ENCODE measurements at places on chromosomes 11 and 22.

DNA sequence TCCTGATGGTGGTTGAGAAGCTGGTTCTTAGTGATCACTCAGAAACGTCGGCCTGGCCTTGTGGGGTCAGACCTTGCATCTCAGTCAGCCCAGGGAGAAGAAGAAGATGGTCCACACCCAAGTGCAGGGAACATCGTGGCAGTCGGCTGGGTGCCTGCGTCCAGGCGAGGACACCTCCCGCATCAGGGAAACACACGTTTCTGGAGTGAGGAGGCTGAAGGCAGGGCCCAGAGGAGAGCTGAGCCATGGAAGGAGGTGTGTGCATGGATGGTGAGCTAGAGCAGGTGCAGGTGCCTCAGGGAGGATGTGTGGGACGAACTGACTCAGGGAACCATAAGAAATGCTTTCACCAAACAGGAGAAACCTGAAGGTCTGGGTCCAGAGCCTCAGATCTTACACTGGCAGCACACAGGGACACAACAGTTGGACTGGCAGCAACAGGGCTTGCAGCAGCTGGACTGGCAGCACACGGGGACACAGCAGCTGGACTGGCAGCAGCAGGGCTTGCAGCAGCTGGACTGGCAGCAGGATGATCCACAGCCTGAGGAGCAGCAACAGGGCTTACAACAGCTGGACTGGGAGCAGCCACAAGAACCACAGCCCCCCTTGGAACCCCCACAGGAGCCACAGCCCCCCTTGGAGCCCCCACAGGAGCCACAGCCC, 632 bp downstream of the KRTAP5-2 start:
- DNase-seq: no peak

GRCh38 chr11:17750801-17751165, 16.2 kb downstream of the KCNC1 start:
- DNase-seq: no peak

GRCh38 chr11:130854483-130854882, 61.8 kb downstream of the SNX19 start:
- no peak for DNase-seq

DNA sequence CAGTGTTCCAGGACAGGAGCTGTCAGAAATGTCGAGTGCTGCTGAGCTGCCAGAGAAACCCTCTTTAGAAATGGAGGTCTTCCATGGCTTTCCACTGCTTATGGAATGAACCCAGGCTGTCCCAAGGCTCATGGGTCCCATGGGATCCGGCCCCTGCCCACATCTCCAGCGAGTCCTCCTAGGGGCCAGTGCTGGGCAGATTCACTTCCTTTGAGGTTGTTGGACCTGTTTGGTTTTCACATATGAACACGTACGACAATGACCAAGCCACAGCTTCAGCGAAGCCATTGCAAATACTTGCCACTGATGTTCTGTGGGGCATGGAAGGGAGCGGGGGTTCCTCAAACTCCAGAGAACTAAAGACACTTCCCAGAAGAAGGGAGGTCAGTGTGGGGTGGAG, 483.3 kb downstream of the TBC1D22A start:
- DNase-seq: no peak

- peak; percentile 44 for DNase-seq
Measured at GRCh38 chr11:75341612-75342011, 9.8 kb downstream of the ARRB1 start.

- DNase-seq: no peak
Measured at GRCh38 chr22:49186762-49187161, 640.9 kb downstream of the BRD1 start.

DNA sequence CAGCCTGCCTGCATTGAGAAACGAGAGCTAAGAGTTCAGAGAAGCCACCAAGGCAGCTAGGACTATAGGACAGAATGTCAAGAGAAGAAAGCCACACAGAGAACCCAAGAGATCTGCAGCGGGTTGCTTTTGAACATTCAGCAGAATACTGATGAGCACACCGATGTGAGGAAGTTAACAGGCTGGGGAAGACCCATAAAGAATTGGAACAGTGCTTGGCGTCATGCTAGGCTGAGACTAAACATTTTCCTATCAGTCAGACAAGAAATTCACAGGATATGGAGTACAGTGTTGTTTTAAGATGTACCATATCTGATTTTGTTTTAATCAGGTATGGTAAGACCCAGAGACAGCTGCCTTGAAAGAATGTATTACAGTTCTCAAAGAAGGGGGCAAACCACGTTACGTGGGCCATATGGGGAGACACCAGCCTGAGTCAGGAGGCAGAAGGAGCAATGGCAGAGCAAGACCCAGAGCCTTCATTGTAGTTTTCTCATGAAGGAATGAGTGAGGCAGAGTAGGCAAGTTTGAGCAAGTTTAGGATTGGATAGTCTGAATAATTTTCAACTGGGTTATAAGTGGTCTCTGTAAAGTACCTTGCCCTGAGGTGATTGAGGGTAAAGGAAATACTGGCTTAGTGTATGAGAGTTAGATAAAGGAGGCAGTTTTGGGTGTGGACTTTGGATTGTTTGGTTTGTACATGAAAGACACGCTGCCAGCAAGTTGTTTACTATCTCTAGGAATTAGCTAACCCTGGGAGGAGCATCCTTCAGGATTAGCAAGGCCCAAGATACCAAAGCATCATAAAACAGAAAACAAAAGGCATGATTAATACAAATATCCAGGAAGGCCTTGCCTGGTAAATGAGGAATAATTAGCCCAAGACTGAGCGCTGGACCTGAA, 14.3 kb downstream of the LRRC75B start:
- DNase-seq: no peak

GRCh38 chr11:17328871-17329494, 22.6 kb upstream of the NCR3LG1 start:
- DNase-seq: no peak

GRCh38 chr11:128716661-128717210, 22.9 kb downstream of the FLI1 start:
- no peak for DNase-seq

- DNase-seq: no peak
Measured at GRCh38 chr22:28582806-28583205, 96.8 kb downstream of the TTC28 start.

DNA sequence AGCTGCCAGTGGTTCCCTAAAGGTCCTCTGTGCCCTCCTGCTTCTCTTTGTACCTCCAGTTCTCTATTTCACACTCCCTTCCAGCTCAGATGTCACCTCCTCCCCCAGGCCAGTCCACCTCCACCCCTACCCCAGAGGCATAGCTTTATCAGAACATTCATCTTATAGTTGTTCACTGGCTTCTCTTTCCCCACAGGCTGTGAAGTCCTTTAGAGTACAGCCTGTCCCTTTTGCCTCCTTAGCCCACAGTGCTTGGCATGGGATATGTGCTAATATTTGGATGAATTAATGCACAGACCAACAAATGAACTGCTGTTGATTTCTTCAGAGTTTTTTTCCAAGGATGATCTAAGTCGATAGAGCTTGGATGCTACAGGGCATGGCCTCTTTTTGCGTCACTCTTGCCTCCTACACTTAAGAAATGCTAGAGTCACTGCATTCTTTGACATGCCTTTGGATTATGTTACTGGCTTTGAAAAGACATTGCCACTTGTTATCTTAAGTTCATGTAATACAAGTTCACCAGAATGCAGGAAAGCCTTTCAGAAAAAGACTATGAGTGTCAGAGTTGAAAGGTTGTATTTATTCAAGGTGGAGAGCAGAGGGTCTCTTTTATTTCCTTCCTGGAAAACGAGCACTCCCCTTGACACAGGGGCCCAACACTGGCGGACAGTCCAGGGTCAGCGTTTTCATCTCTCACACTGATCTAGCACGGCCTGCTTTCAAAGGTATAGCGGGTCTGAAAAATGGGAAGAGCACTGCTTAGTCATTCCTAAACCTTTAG, 75.7 kb downstream of the PISD start:
- DNase-seq: no peak

GRCh38 chr11:78499971-78500370, 74.7 kb downstream of the NARS2 start:
- DNase-seq: no peak

GRCh38 chr11:777288-778255, at the start of gene GATD1:
Gene GATD1 (minus strand): TSS chr11:777487. CDS start chr11:777462, 25 bp downstream.
- DNase-seq: peak; percentile 84

GRCh38 chr11:128563942-128564641, 23.3 kb downstream of the ETS1 start:
- no peak for DNase-seq

DNA sequence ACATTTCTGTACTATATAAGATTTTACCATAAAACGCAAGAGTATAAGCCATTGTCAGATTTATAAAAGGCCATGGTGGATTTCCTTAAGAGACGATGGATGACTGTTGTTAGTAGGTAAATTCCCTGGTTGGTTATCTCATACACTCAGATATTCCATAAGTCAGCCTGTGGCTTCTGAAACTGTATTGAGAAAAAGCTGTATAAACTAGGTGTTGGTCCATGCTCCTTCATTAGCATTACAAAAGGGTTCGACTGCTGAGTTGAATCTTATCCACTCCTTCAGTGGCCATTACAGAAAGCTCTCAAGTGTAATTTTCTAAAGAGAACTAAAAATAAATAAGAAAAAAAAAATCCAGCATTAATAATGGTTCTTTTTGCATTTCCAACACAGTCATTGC, 5.3 kb downstream of the GRAP2 start:
- no peak for DNase-seq

DNA sequence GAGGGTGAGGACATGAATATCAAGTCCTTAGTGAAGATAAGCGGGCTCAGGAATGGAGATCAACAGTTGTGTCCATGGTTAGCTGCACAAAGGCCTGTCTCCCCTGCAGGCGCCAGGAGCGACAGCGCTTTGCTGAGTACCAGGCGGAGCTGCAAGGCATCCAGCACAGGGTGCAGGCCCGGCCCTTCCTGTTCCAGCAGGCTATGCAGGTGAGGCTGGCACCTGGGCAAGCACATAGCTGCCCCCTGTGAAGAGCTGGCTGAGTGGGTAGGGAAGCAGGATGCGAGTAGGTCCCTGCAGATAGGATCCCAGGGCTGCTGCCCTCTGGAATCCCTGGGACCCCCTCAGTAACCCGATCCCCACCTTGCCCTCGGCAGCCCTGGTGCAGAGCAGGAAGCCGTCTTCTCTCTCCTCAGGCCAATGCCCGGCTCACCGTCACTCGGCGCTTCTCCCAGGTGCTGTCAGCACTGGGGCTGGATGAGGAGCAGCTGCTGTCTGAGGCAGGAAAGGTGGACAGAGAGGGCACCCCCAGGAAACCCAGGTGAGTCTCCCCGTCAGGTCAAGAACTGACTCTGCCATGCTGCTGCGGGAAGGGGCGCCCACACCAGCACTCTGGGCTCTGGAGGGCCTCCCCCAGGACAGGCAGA, 2.6 kb upstream of the SART1 start:
- DNase-seq: no peak

GRCh38 chr11:63958008-63958407, 16.4 kb upstream of the COX8A start:
- DNase-seq: no peak

GRCh38 chr11:93081694-93082093, 112.2 kb downstream of the MTNR1B start:
- no peak for DNase-seq

DNA sequence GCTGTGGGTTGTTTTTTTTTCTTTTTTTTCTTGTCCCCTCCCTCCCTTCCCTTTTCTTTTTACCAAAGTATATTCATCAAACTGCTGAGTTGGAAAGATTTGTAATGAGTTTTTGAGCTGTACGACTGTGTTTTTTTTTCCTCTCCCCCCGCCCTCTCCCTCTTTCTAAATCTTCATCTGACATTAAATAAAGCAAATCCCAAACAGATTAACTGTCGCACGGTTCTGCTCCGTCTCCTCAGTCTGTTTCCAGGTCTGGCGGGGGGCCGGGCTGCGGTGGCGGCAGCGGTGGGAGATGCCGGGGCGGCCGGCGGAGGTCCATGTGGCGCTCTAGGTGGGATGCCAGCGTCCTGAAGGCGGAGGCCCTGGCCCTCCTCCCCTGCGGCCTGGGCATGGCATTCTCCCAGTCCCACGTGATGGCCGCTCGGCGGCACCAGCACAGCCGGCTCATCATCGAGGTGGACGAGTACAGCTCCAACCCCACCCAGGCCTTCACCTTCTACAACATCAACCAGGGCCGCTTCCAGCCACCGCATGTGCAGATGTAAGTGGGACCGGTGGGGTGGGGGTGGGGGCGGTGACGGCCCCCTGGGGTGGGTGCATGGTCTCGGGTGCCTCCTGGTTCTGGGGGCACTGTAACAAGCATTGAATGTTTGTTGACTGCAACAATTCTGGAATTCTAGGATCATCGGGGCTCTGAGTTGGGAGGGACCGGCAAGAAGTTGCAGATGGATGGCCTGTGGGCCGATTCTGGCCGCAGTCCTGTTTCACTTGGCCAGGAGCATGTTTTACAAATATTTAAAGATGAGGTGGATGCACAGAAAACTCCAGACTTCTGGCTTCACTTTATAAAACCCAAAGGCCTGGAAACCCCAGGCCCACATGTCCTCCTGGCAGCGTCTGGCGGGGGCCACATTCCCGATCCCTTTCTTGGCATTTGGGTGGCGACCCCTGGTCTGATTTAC, 13.1 kb downstream of the MPPED1 start:
- no peak for DNase-seq

GRCh38 chr11:70667767-70668166, 269.4 kb downstream of the CTTN start:
- DNase-seq: no peak

GRCh38 chr11:97048481-97048880, 658.7 kb downstream of the JRKL start:
- DNase-seq: no peak

GRCh38 chr11:8213376-8213775, 44.6 kb upstream of the RIC3 start:
- DNase-seq: no peak

- DNase-seq: no peak
Measured at GRCh38 chr11:63491240-63491587, 247 bp upstream of the PLAAT5 start.

DNA sequence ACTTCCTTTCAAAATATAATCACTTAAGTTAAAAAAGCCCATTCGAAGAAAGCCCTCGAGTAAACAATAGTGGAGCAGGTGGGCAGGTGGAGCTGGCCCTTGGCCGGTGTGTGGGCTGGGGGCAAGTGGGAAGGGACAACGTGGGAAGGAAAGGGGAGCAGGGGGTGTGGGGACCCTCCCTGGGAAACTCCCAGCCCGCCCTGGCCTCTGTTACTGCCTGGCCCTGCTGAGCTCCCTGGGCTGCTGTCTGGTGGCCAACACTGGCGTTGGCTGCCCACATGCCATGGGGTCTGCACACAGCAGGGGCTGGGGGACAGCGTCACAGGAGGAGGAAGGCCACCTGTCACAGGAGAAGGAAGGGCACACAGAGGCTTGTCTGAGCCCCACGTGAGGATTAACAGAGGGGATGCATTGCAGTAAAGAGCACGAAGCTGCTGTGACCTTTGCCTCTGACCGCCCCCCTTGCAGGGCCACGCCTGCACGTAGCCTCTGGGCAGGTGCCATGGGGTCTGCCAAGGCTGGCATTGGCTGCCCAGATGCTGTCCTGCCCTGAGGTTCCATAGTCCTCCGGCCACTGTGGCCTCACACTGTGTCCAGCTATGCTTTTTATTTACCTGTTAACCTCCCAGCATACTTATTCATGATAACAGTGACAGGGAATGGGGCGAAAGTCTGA, 36.2 kb upstream of the CCDC188 start:
- no peak for DNase-seq

Data from Kasumi-1 (cell line).